ENCODE measurements at places on chromosomes 5 and 9.
A peak's percentile ranks its signal among the peaks of the same experiment; 100 is the strongest.

DNA sequence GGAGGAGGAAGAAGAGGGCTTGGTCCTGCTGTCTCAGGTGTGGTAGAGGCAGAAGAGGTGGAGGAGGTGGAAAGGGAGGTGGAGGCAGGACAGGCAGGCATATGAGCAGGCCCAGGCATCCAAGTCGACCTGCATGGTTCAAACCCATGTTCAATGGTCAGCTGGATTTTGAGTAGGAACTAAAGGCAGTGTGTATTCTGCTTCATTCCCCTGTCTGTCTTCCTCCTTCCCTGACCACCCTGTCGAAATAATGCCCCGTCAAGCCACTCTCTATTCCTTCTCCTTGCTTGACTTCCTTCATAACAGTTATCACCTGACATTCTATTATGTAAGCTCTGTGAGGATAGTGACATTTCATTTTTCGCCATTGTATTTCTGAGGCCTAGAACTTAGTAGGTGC lies 34.8 kb downstream of the ATP6V0E1 start:
- DNase-seq, result no peak

DNA sequence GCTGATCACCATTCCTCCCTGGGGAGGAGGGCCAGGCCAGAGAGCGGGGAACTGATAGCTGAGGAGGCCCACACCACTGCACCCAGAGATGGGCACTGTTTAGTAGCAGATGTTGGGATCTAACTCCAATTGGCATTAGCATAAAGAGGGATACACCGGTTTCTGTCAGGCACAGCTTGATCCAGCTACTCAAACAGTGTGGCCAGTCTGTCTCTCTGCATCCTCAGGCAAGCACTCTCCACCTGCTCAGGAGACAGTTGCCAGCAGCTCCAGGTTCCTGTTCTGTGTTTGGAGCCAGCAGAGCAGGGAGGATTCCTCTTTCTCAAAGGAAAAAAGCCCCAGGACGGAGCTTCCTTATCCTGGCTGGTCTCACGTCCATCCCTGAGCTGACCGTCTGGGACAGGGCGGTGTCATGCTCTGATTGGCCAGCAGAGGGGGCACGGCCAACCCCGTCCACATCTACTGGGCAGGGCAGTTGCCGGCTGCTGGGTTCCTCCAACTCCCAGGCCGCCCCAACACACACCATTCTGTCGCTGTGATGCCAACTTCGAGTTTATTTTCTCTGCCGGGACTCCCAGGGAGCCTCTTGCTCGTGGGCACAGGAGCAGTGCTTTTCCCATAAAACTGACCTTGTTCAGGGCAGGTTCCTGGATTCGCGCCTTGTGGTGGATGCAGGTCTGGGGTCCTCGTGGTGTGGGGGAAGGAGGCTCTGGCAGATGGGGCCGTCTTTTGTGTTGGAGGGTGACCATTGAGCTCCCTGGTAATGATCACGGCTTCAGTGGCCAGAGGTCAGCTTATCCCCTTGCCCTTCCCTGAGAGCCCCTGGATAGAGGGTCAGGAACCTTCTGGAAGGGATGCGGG lies 47.9 kb downstream of the COL5A1 start:
- DNase-seq, result no peak

GRCh38 chr5:112635276-112635675 lies 102.4 kb upstream of the APC start:
- no peak for DNase-seq

DNA sequence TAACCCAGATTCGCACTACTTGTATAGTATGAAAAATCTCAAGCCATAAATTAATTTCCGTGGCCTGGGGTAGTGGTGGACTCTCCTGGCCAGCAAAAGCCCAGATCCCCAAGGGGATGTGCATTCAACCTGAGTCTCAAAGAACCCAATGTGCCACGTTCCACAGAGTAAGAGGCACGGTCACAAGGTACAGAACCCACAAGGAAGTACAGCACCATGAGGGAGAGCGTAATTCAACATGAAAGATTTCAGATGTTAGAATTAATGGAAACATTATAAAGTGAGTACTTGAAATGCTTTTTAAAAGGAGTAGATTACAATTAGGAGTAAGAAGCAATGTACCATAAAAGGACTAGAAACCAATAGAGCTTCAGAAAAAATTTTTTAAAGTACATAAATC lies 23.4 kb downstream of the SRD5A1 start:
- no peak for DNase-seq

DNA sequence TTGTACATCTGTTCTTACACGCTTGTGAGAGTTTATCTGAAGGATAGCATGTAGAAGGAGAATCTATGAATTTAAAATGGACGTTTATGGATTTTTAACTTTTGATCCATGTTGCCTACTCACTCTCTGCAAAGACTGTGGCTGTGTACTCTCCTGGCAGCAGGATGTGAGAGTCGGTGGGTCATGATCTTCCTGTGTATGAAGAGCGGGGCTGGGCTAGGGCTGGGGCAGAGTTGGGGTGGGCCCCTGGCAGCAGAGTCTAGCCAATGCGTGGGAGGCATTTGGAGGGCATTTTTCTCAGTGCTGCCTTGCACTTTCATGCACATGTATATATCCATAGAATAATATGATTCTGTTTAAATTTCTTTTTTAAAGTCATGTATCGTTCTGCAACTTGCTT lies 24.0 kb upstream of the DAB2IP start:
- no peak for DNase-seq

- DNase-seq, result no peak
Observed at GRCh38 chr9:76095585-76095984, 205.1 kb downstream of the PCSK5 start.

- no peak for DNase-seq
Observed at GRCh38 chr9:21750021-21750735, 52.3 kb upstream of the MTAP start.

GRCh38 chr5:32355686-32356085 lies 42.9 kb upstream of the MTMR12 start:
- DNase-seq, result no peak

DNA sequence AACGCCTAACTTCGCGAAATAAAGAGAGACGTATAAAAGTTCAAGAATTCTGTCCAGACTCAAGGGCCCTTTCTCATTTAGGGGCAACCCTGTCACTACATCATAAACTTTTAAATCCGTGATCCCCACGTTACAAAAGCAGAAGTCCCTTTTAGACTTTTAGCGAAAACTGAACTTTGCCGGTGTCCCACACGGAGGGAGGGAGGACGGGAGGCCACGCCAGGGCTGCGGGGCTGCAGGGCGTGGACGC lies 515 bp upstream of the F2R start:
- no peak for DNase-seq

GRCh38 chr9:106417685-106418084 lies 445.3 kb upstream of the ZNF462 start:
- DNase-seq, result no peak

- peak; percentile 64 for DNase-seq
Observed at GRCh38 chr9:69496846-69497450, 171.9 kb downstream of the ENTREP1 start.

DNA sequence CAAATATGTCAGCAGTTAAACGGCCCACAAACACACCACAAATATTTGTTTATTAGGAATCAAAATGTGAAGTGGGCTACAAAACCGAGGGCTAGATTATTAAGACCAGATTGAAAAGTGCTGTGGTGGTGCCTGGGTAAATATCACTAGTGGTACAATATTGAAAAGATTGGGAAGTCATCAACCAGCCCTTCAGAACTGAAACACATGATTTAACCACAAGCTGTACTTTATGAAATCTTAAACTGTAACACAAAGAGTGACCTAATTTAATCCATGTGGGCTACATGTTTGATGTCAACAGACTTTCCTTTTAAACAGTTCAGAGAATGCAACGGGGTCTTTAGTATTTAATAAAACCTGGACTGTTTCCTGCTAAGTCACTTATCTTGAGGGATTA lies 182.3 kb downstream of the SPATA31D1 start:
- no peak for DNase-seq

GRCh38 chr5:131952301-131952857 lies 6.9 kb upstream of the MEIKIN start:
- no peak for DNase-seq

DNA sequence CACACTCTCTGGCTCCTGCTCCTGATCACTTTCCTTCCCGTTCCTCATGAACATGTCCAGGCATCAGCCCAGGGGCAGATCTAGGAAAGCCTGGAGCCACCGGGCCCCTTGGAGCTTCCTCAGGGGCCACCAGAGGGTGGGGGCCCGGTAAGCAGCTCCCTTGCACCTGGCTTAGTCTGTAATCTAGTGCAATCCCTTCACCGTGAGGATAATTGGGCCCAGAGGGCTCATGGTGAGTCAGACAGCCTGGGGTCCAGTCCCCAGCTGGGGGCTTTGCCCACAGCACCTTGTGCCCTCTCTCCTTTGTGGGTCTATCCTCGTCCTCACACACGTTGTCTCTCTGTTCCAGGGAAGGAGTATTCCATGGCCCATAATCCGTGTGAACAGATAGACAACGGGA lies 10.4 kb upstream of the ALDH1B1 start:
- DNase-seq, result peak; percentile 93

- no peak for DNase-seq
Observed at GRCh38 chr5:67031692-67032091, 164.9 kb downstream of the CD180 start.

GRCh38 chr9:79684711-79685575 lies 113.2 kb downstream of the TLE4 start:
- DNase-seq, result no peak

DNA sequence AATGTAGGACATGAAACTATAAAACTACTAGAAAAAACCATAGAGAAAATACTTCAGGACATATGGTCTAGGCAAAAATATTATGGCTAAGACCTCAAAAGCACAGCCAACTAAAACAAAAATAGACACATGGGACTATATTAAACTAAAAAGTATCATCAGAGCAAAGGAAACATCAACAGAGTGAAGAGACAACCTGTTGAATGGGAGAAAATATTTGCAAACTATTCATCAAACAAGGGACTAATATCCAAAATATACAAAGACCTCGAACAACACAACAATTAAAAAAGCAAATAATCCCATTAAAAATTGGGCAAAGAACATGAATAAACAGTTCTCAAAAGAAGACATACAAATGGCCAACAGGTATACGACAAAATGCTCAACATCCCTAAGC lies 210.9 kb downstream of the PCSK1 start:
- DNase-seq, result no peak

Data from NCI-H146 (cell line).